ENCODE measurements at places on chromosomes 1 and 21.
A peak's percentile ranks its signal among the peaks of the same experiment; 100 is the strongest.

DNA sequence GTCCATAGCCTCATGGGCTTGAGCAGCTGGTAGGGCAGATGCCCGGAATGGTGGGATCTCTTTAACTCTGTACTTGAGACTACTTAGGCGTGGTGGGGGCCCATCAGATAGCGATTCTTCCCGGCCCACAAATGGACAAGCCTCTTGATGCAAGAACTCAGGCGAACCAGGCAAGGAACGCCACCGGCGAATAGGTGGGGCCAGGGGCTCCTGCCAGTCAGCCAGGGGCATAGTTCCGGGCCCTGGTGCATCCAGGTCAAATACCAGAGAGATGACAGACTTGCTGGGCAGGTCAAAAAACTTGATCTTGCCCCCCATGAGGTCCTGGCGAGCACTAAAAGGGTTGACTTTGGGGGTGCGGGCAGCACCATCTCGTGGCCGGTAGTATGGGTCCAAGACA, 4.8 kb upstream of the MUTYH start:
- DNase-seq: no peak

GRCh38 chr1:199931666-199932377, 95.7 kb upstream of the NR5A2 start:
- no peak for DNase-seq

DNA sequence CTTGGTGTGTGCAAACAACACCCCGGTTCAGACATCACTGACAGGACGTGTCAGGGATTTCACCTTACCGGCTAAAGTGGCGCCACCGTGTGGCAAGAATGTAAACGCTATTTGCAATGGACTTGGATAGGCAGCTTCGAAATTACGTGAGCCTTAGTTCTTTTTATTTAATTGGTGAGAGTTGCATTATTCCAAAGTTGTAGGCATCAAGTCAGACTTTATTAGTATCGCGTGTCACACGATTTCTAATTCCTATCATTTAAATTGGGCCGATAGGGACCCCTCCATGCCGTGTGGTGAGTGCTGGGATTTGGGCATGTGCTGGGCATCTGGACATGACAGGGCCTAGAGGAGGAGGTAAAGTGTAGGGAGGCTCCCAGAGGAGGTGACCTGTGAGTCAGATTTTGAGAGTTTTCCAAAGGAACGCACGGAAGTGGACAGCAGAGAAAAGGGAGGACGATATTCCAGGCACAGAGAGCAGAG, 14.5 kb upstream of the CPT2 start:
- DNase-seq: peak; percentile 19

- DNase-seq: no peak
Observed at GRCh38 chr21:44598061-44598460, 2.3 kb upstream of the KRTAP10-7 start.

DNA sequence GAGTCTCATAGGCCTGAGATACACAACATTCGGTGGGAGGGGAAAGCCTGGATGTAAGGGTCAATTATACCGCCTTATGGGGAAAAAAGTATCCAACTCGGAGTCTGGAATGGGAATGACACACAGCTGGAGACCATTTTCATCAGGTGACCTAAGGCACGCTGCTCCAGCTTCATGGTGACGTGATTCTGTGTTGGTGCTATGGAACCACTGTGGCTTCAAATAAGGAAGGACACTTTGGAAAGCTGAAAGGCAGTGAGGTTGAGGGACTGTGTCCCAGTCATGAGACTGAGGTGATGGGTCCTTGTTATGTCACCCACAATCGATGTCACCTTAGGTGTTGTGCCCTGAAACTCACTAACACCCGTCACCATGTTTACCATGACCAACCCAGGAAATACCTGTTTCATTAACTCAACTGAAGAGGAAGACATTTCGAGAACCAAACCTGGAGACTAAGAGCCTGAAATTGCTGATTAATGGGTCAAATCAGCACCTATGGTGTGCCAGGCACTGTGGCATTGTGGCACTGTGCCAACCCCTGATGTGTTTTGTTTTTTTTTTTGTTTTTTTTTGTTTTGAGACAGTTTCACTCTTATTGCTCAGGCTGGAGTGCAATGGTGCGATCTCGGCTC, 54.5 kb downstream of the IRF2BP2 start:
- DNase-seq: no peak

GRCh38 chr1:177567393-177567792, 396.6 kb downstream of the BRINP2 start:
- DNase-seq: no peak

DNA sequence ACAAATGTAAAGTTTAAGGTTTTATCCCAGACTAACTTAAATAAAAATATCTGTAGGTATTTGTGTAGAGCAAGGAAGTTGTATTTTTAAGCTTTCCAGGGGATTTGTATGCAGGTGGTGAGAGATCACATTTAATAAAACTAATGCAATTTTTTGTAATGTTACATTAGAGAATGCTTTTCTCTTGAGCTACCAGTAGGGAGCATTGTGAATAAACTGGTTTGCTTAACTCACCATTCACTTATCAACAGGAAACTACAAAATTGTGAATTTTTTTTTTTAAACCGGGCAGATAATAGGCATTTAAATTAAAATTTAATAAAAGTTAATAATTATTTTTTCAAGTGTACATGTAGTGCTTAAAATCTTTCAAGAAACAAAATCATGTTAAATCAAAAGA, 78.6 kb downstream of the IVNS1ABP start:
- no peak for DNase-seq

DNA sequence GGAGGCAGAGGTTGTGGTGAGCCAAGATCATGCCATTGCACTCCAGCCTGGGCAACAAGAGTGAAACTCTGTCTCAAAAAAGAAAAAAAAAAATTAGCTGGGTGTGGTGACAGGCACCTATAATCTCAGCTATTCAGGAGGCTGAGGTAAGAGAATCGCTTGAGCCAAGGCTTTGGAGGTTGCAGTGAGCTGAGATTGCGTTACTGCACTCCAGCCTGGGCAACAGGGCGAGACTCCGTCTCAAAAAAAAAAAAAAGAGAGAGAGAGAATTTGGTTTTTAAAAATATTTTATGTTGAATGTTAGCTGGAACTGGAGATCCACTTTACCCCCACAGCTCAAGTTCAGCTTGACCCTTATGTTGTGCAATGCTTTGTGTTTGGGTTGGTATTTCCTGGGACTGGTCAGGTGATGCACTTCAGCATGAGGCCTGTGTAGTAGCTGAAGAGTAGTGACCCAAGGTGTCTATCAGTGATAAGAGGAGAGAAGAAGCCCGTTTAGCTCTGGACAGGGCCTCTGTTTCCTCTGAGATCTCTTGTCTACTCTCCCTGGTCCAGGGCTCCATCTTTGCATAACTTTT, 36.8 kb upstream of the MACF1 start:
- DNase-seq: no peak

DNA sequence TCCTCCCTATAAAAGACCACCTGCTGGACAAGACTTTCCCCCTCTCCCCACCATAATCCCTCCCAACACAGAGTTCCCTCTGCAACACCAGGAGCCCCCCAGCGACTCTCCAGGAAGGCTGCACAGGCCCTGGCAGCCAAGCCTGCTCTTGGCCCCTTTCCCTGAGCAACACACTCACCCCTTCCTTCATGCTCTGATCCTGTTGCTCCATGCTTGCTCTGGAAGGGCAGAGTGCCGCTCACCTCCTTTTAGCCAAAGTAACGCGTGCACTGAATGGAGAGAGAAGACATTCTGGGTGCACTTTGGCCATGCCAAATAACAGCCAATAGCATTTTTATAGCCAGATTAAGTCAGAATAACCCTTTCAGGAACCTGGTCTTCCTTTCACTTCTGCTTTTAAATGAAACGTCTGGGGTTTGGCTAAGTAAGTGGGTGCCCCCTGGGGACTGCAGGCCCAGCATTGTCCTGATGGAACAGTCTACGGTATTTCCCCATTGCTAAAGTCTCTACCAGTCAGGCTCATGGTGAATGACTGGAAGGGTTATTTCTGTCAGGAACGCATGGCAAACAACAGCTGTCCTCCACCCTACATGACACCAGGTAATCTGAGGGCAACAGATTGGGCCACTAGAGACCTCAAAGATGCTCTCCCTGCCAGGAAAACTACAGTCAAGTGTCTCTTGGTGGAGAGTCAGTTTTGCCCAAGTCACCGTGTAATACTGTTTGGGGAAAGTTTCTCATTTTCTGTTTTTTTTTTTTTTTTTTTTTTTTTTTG, at the start of gene SLC2A5:
SLC2A5 (minus strand) TSS at position 310 of the 775 bp plus-strand sequence; CDS start at position 211, 99 bp downstream.
- DNase-seq: no peak

GRCh38 chr21:25813917-25814316, 79.1 kb downstream of the GABPA start:
- no peak for DNase-seq

- no peak for DNase-seq
Observed at GRCh38 chr1:170426596-170426995, 105.4 kb upstream of the GORAB start.

- no peak for DNase-seq
Observed at GRCh38 chr1:233241759-233242158, 53.8 kb downstream of the PCNX2 start.

- DNase-seq: no peak
Observed at GRCh38 chr1:209710093-209710492, 5.4 kb downstream of the HSD11B1 start.

DNA sequence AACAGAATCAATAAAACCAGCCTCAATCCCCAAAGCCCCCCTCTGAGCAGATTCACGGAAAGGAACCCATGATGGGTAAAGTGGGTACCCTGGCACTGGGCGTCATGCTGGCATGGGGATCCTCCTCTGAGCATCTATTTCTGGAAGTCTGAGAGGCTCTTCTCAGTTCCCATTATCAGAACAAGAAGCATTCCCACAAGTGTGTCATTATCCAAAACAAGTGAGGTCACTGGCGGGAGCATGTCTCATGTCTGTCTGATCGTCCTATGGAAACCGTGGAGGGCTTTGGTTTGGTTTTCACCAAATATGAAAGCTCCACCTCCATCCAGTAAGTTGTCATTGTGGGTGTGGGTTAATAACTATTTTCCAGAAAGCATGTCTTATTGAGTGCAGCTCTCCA, 70.7 kb downstream of the PGM1 start:
- no peak for DNase-seq

DNA sequence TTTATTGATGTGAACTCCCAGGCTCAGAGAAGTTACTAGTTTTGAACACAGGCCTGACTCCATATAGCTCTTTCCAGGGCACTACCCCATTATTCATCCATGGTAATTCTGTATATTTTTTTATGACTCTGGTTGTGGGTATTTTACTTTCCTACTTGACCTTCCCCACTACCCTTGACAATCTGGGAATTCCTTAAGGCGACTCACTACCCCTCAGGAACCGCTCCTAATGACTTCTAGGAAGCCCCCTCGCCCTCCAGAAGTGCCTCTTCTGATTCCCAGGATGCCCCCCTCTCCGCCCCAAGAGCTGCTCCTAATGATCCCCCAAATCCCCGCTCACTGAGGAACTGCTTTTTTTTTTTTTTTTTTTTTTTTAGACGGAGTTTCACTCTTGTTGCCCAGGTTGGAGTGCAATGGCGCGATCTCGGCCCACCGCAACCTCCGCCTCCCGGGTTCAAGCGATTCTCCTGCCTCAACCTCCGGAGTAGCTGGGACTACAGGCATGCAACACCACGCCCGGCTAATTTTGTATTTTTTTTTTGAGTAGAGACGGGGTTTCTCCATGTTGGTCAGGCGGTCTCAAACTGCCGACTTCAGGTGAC, 972 bp upstream of the KDM4A start:
- no peak for DNase-seq

- DNase-seq: no peak
Observed at GRCh38 chr1:205569411-205570172, 62.2 kb downstream of the ELK4 start.

- no peak for DNase-seq
Observed at GRCh38 chr1:29991025-29991424, 732.4 kb downstream of the MATN1 start.

GRCh38 chr1:109040989-109041620, 797 bp downstream of the WDR47 start:
- DNase-seq: no peak

DNA sequence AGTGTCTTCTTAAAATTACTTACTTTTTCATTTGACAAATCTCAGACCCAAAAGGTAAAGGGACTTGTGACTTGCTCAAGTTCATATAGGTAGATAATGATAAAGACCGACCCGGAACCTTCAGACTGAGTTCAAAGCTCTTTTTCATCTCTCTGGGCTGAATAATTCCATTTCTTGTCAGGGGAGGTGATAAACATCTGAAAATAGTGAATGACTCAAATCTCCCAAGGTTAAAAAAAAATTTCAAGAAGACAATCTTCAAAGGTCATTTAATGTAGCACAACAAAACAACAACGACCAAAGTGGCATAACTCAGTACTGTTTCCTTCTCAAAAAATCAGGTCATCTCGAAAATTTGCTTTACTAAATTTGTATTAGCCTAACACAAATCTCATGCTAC, 20.6 kb downstream of the LUZP1 start:
- no peak for DNase-seq

DNA sequence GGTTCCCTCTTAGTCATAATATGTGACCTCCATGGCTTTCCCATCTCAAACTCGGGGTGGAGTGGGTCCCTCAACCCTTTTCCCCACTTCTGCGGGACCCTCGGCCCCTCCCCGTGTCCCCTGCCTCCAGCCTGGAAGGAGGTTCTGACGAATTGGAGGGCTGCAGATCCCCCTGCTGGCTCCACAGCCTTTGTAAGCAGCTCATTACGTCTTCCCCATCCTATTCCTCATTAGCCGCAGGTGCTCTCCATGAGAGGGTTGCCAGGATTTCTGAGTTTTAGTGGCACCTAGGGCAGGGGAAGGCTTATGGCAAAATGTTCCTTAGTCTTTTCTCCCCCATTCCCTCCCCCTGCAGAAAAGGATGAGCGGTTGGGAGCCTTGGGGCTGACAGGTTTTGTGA, 8.3 kb downstream of the ACTL8 start:
- no peak for DNase-seq

GRCh38 chr1:157287462-157287861, 149.3 kb upstream of the ETV3 start:
- no peak for DNase-seq

GRCh38 chr1:116152950-116153691, 41.9 kb downstream of the MAB21L3 start:
- no peak for DNase-seq

DNA sequence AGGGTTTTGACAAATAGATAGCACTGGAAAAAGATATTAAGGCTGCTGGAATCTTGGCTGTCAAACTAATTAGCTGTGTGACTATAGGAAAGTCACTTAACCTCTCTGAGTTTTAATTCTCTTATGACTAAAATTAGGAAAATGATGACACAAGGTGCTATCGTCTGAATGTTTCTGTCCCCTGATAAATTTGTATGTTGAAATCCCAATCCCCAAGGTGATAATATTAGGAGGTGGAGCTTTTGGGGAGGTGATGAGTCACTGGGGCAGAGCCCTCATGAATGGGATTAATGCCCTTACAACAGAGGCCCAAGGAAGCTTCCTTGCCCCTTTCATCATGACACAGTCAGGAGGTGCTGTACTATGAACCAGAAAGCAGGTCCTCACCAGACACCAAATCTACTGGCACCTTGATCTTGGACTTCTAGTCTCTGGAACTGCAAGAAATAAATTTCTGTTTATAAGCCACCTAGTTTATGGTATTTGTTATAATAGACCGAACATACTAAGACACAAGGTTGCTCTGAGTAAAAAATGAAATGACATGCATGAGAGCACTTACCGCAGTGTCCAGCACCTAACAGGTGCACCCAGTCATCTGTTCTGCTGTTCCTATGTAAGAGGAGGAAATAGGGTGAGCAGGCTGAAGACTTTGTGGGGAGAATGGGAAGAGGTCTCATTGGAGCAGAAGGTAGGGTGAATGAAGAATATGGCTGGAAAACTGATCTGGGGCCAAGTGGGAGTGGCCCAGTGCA, 26.3 kb upstream of the DISP1 start:
- no peak for DNase-seq

GRCh38 chr1:85258536-85259117, 835 bp downstream of the C1orf52 start:
- DNase-seq: no peak

GRCh38 chr1:153957744-153958110, 685 bp downstream of the CRTC2 start:
- no peak for DNase-seq

- no peak for DNase-seq
Observed at GRCh38 chr1:198631292-198631691, 7.5 kb upstream of the PTPRC start.
